ENCODE measurements at places on chromosomes 13 and 19.

DNA sequence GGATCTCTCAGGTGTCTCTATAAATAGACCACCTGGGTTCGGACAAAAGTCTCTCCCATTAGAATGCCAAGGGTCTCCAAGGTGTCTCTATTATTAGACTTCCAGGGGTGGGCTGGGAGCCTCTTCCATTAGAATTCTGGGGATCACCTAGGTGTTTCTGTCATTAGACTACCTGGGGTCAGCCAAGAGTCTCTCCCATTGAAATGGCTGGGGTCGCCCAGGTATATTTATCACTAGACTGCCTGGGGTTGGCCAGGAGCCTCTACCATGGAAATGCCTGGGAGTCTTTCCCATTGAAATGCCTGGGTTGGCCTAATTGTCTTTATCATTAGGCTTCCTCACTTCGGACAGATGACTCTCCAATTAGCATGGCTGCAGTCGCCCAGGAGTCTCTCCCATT lies 1565.5 kb downstream of the UQCRFS1 start:
- DNase-seq = no peak

DNA sequence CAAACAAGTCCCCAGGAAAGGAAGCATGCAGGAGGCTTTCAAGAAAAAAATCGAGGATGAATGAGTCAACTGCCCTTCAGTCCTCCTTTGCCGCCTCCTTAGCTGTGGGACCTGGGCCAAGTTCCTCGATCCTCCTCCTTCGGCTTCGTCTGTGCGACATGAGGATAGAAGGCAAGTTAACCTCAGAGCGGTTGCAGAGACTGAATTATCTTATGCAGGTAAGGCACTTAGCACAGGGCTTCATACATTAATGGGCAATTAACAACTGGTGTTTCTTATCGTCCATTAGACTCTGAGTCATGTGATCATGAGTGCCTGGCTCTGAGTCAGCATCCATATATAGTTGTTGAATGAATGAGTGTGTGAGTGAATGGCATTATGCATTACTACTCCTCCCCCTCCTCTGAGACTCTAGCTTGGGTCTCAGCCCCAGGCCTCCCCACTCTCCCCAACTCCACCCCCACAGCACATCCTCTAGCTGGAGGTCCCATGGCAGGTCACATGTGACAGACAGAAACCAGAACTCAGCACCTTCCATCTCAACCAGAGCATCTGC lies 1.6 kb upstream of the TTC9B start:
- DNase-seq = no peak

DNA sequence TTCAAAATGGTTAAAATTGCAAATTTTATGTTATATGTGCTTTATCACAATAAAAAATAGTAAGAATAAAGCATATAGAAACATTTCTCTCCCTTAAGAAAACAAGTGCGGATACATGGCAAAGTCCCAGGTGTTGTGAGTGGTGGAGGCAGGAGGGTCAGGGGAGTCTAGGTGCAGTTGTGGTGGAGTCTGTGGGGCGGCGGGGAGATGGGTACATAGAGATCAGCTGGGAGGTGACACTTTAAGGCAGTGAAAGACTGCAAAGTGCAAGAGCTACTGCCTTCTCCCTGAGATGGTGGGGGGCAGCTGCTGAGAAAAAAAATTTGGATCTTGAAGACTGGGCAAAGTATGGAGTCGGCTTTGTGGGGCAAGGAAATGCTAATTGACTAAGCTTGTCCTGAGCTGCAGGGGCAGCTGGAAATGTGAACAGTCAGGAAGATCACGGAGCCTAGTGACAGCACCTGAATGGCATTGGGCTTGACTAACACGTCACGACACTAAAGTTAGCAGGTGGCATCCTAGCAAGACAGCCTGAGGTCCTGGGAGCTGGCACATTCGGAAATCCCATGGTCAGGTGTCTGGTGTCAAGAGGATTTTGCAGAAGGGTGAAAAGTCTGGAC lies 72.9 kb upstream of the IRS2 start:
- DNase-seq = no peak

- no peak for DNase-seq
Measured at GRCh38 chr13:23990455-23990854, 93.2 kb upstream of the C1QTNF9B start.

GRCh38 chr19:38921420-38922274 lies 8.9 kb downstream of the SARS2 start:
- DNase-seq = no peak

DNA sequence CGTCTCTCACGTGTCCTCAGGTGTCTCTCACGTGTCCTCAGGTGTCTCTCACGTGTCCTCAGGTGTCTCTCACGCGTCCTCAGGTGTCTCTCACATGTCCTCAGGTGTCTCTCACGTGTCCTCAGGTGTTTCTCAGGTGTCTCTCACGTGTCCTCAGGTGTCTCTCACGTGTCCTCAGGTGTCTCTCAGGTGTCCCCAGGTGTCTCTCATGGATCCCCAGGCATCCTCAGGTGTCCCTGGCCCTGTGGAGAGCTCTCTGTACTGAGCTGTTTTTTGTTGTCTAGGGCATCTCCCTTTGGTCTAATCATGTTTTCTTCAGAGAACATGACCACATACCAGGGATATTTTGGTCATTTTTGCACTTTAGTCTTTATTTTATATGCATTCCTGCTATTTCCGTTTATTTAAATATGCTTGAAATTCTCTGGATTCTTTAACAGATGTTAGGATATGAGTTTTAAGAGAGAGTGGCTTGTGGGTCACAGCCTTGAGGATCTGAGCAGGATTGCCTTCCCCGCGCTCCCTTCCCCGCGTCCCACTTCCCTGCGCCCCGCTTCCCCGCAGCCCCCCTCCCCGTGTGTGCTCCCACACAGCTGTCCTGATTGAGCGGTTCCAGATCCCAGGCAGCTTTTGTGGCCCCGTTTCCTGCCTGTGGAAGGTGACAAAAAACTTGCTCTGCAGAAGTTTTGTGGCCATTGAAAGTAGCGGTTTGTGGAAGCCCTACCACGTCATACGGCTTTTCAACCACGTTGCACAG lies 31.9 kb downstream of the ATP4B start:
- DNase-seq = no peak

DNA sequence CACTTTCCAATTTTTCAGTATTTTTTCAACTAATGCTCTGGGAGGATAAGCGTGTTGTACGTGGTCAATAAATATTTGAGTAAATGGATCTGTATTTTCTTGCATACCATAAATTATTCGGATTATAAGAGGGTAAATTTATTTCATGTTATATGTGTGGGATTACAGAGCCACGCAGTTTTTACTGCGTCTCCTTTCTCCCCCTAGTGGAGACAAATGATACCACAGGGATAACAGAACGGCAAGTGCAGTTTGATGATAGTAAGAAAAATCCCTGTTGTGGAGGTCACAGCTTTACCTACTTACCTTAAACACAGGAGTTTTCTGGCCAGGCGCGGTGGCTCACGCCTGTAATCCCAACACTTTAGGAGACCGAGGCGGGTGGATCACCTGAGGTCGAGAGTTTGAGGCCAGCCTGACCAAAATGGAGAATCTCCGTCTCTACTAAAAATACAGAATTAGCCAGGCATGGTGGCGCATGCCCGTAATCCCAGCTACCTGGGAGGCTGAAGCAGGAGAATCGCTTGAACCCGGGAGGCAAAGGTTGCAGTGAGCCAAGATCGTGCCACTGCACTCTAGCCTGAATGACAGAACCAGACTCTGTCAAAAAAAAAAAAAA lies 16.8 kb downstream of the MBD3L2B start:
- DNase-seq = peak; percentile 17

DNA sequence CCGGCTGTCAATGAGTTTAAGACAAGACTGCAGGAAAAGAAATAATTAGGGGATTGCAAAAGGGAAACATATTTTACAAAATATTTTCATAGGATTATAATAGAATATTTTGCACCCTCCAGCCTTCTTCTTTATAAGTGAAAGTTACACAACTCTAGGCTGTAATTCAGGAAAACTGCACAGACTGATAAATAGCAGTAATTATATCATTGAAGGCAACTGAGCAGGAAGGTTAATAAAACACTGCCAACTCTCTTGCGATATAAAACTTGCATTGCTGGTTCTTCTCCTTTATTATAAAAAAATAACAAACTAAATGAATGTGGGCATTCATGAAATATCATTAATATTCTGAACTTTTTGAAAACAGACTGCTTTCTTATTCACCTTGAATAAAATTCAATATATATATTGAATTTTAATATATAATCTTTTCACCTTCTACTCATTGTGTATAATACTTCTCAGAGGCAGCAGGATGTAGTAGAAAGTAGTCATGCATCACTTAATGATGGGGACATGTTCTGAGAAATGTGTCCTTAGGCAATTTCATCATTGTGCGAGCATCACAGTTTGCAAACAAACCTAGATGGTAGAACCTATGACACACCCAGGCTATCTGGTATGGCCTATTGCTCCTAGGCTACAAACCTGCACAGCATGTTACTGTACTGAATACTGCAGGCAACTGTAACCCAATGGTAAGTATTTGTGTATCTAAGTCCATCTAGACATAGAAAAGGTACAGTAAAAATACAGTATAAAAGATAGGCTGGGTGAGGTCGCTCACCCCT lies 24.9 kb upstream of the STARD13 start:
- DNase-seq = no peak

- no peak for DNase-seq
Measured at GRCh38 chr19:4487572-4487971, 15.5 kb downstream of the HDGFL2 start.

DNA sequence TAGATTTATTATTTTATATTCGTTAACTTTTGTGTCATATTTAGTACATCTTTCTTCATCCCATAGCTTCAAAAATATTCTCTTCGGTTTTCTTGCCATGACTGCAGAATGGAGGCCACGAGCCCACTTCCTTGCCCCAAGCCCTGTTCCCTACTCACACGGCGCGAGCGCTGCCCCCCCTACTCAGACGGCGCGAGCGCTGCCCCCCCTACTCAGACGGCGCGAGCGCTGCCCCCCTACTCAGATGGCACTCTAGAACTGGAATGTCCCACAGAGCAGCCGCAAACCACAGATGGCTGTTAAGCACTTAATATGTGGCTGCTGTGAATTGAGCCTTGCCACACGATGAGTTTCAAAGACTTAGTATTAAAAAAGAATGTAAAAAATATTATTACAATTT lies 102.2 kb upstream of the PEG3 start:
- no peak for DNase-seq

DNA sequence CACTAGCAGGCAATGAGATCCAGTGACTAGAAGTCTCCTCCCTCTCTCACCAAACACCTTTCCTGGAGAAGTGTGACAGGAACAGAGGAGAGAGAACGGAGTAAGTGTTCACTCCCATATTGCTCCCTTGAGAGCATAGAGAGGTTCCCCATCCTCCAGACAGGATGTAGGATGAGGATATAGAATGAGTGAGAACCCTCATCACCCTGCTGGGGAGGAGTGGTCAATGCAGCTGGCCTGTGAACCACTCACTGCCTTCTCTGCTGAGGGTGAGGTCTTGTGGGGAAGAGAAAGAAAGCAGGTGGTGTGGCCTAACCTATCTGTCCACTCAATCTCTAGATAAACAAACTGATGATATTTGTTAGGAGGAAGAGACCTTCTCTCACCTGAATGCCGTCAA lies 386.6 kb downstream of the PCDH20 start:
- DNase-seq = no peak

DNA sequence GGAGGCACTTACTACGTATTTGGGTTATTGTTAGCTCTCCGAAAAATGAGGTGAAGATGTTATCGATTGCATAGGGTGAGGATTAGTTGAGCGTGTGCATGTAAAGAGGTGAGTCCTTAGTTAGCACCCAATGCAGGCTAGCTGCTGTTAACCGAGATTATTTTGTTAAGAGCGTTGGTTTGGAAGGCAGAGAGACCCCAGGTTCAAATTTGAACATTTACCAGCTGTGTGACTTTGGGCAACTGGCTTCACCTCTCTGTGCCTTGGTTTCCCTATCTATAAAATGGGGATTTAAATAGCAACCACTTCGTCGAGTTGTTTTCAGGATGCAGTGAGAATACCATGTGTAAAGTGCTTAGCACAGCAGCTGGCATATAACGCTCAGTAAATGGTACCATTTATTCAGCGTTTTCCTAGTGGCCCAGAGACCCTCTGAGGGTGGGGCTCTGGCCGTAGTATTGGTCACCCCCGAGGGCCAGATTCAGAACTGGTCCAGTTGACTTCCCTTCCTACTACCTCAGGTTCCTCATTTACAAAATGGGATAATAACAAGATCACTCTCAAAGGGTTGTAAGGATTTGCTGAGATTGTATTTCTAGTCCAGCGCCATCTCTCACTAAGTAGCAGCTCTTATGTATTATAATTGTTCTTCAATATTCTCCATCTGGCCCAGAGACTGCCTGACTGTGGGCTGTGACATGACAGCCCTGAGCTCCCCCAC lies 887 bp downstream of the SIPA1L3 start:
- no peak for DNase-seq

GRCh38 chr13:91078093-91078679 lies 269.3 kb upstream of the MIR17HG start:
- no peak for DNase-seq

DNA sequence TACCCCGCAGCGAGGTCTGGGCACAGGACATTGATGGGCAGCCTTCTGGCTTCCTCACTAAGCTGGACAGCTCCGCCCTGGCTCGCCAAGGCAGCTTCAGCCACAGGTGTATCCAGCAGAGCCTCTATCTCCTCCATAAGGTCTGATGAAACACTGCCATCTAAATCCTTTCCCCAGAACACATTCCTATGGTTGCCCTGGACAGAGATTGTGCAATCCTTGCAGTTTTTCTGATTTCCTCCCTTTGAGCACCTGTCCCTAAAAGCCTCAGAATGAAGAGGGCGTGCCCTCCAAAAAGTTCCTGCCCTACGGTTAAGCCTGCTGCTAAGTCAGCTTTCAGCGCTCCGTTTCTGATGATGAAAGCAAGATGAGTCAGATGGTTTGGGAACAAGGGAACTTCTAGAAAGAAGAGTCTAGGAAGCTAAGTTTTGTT lies 21.0 kb downstream of the CLEC4M start:
- no peak for DNase-seq

GRCh38 chr13:75612354-75612753 lies 23.8 kb upstream of the LMO7 start:
- no peak for DNase-seq

DNA sequence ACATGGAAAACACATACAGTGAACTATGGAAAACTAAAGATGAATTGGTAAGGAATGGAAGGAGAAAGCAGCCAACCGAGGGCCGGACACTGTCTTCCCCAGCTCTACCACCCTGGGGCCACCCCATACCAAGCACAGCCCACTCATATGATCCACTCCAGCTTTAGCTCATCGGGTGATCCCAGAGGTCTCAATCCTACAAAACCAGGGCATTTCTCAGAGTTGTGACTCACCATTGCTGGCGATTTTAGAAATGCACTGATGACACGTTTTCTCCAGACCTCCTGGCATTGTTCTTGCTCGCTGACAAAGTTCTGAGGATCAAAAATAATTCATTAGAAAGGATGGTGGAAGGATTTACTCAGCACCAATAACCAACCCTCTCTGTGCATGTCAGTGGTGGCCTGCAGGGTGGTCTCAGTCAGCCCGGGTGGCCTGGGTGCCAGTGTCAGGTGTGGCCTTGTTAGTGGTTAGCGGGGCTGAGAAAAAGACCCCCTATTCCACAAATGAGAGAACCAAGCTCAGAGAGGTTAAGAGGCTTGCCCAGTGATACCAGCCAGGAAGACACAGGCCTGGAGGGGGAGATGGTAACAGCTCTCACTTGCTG lies 6.6 kb downstream of the TMEM272 start:
- DNase-seq = no peak

Data from T-helper 2 cell treated with Interferon-gamma antibody and Interleukin-4, amounts not matched to agents 5 μg/mL and 100 μg/mL, for 36 hours (primary cell).